ENCODE measurements at places on chromosomes 2 and 18.

- DNase-seq, result no peak
Observed at GRCh38 chr2:98454500-98455235, 10.0 kb downstream of the INPP4A start.

GRCh38 chr2:9178110-9178903 is 28.3 kb upstream of the ASAP2 start:
- DNase-seq, result no peak

GRCh38 chr2:147623328-147623727 is 221.5 kb upstream of the ACVR2A start:
- DNase-seq, result no peak

DNA sequence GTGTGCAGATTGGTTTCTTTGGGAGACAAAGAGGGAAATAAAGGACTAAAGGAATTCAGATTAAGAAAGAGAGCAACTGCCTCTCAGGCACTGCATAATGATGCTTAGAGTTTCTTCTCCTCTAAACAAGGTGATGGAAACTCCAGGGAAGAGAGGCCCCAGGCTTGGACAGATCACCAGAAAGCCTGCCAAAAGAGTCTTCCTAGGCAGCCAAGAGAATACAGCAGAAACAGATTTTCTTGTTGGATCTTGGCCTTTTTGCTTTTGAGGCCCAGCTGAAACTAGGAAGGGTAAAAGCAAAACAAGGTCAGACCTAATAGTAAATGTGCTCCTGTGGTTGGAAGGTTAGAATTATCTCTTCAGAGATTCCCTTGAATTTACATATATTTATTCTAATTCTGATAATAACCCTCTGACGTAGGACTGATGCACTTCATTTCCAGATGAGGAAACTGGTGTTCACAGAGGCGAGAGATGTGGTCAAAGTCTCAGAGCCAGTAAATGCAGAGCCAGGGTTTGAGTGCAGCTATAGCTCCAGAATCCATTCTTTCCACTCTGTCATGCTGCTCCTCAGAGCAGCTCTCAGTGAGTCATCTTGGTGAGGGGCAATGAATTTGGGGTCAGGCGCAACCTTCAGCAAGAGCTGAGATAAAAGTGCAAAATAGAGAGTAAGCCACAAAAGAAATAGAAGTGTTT is 142.3 kb upstream of the FBXO11 start:
- DNase-seq, result no peak

DNA sequence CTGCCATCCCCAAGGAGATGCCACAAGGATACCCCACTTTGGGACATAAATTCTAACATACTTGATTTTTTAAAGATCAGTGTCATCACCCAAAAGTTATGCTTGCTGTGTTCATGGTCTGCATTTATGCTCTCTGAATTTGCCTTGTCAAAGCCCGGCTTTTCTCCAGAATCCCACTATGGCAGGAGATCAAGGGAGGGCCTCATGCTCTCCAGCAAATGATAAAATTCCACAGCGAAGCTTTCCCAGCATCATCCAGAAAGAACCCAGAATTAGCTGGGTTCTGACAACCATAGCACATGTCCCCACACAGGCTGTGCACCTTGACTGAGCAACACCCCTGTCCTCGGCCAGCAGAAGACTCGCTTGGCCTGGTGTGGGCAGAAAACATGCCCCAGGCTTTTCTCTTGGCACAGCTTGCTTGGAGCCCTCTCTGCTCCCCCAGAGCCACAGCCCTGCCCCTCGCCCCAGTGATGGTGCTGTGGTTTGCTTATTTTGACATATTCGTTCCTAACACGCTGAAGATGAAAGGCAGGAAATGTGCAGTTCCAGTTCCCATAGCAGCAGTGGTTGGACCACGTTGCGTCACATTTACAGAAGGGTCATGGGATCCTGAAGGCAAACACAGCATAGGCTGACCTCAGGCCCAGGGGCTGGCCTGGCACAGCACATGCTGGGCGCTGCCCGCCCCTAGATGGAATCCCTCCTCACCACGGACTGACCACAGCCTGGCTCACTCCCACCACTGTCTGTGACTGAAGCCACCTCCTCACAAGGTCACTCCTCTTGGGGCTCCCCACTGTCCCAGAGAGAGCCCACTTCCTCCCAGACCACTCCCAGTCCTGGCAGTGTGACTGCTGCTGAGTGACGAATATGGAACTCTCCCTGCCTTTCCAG is 14.1 kb upstream of the CHRNA1 start:
- peak; percentile 97 for DNase-seq

DNA sequence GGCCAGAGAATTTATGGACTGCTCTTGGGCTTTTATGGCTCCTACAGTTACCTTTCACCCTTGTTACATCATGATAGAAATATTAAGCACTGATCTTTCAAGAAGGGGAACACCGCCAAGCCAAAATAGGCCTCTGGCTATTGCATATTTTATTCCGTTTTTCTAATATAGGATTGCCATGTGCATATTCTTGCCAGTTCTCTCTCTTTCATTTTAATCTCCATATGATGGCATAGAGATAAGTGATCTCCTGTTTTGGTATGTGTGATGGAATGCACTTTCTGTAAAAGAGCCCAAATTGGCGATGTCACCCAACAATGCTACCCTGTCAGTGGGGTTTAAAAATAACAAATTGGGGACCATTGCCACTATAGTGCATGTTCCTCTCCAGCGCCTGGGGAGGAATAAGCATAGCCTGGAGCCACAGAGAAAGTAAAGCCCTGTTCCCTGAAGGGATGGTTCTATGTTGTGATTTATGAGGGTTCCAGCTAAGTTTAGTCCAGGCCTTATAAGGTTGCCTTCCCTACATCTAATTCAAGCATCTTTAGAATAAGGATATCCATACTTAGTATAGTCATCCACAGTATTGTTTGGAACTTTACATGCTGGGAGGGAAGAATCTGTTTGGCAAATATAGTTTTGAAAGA is 26.9 kb downstream of the CMPK2 start:
- DNase-seq, result no peak

GRCh38 chr2:126859631-126860030 is 39.1 kb upstream of the TEX51 start:
- DNase-seq, result no peak

GRCh38 chr2:199230091-199230490 is 227.6 kb downstream of the SATB2 start:
- DNase-seq, result no peak

- no peak for DNase-seq
Observed at GRCh38 chr2:70360661-70361270, 58.9 kb upstream of the FAM136A start.

DNA sequence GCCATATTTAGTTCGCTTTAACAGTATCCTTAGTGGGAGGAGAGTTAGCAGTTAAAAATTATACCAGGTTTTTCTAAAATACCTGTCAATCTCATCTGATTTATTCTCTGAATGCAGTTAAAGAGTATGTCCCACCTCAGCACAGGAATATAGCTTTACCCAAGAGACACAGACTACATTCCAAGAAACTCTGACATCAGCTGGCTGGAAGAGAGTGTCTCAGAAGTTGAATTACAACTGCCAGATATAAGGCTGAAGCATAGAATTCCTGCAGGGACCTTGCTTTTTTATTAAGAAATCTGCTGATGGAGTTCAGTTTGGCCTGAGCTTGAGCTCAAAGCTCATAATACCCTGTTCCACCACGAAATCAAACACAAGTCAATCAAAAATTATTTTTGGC is 25.4 kb upstream of the CNTNAP5 start:
- DNase-seq, result no peak

- no peak for DNase-seq
Observed at GRCh38 chr2:4192119-4192518, 488.7 kb downstream of the DCDC2C start.

- no peak for DNase-seq
Observed at GRCh38 chr18:10951631-10952544, 197.5 kb downstream of the PIEZO2 start.

- DNase-seq, result no peak
Observed at GRCh38 chr18:76444446-76445105, 50.5 kb downstream of the ZNF516 start.

DNA sequence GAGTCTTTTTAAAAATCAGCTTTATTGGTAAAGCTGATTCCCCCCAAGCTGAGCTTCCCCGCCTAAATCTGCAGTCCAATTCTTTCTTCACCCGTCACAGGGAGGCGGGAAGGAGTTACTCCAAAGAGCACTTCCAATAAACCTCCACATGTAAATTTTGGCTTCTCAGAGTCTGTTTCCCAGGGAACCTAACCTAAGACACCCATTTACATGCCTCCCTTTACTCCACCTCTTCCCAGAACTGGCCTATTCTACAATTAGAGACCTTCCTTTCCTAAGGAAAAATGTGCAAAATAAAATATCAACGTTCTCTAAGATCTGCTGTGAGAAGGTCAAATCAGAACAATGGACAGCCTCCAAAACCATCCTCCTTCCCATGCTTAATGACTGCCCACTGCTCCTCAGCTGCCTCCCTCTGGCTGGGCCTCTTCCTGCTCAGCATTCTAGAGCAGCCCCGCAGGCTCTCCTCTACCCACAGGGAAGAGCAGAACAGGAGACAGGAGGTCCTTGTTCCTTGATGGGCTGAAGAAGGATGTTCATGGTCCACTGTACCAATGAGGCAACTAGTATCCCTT is 63.6 kb downstream of the ONECUT2 start:
- no peak for DNase-seq

DNA sequence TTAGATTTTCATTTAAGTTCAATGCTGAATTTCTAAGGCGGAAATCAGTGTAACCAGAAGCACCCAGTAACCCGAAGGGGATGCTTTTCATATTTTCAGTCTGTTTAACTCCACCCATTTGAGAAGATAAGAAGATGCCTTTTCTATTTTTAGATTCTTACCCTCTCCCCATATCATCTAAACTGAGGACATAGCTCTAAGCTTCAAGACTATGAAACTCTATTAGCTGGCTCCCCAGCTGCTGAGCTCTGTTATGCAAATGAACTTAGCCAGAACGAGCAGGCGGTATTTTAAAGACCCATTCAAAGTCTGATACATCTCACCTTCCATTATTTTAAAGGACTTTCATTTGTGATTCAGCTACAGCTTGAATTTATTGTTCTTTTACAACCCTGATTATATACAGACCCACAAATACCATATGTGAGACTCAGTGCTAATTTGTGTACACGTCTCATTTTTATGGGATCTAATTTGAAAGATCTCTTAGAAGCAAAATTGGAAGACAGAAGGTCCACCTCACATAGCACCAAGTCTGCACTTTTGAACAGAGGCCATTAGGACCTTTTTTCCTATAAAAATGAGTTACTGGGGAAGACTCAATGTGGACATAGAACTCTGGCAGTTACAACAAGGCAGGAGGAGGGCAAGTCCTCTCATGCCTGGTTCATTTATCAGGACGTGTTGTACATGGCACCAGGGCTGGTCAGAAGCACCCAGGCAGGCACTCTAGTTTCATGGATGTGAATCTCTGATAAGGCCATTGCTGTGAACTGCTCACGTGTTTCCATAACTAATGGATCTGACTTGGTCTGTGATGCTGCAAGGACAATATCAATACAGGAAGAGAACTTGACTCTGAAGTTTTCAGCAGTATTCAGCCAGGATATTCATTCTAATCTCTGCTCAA is 16.3 kb downstream of the CDC42EP3 start:
- peak; percentile 90 for DNase-seq

DNA sequence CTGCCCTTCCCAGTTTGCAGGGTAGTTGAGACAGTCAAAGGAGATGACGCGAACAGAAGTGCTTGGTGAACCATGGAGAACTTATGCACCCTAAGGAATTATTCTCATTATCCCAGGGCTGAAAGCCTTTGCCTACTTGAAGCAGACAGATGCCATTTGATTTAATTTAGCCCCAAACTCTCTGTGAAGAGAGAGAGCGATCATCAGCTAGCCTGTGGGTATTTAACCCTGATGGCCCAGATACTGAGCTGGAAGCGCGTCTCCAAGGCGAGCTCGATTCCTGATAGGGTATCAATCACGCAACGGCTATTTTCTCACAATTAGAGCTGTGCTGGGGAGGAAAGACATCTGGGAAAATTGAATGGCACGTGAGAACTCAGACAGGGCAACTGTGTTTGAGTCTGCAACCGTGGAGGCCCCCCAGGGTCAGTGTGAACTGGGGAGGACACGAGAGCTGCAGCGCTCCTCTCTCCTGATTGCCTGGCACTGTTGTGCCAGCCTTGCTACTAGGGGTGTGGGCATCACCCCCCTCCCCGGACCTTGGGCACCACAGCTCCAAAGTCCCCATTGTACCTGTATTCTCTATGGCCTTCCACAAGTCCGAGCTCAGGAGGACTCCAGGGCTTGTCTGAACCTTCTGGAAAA is 73.2 kb downstream of the CAPN13 start:
- DNase-seq, result no peak

GRCh38 chr2:9538000-9538507 is 17.6 kb downstream of the ADAM17 start:
- peak; percentile 91 for DNase-seq

DNA sequence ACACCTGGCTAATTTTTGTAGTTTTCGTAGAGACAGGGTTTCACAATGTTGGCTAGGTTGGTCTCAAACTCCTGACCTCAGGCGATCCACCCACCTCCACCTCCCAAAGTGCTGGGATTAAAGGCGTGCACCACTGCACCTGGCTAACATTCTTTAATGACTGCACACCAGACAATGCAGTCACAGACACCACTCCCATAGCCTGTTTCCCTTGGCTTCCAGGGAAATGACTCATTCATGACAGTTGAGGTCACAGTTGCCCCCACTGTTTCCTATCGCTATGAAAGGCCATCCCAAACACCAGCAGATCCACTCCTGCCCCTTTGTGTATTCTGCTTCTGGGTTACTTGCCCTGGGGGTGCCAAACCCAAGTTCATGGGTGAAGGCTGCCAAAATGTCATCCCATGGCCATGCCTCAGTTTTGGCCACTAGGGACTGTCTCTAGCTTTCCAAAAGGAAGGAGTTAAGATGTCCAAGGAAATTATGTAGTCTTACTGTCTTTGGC is 8.7 kb downstream of the CHMP1B start:
- peak; percentile 83 for DNase-seq

DNA sequence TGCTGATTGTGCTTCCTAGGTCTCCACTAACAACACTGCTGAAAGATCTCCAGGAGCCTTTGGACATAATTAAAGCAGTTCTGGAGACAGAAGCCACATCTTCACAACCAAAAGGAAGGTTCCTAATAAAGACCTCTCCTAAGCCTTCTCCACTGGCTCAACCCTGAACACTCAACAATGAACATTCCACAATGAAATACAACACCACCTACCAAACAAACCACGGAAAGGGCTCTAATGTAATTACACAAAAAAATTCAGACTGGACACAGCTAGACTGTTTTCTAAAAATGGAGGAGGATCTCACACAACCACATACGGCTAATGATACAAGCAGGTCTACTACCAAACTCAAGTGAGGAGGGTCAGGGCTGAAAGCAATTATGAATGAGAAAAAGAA is 43.6 kb downstream of the NOL10 start:
- DNase-seq, result peak; percentile 58

GRCh38 chr2:119208791-119209203 is 14.8 kb upstream of the STEAP3 start:
- DNase-seq, result peak; percentile 96

GRCh38 chr2:60811491-60812375 is 55.7 kb downstream of the PAPOLG start:
- peak; percentile 12 for DNase-seq
